ENCODE measurements at places on chromosomes 7 and 10.

DNA sequence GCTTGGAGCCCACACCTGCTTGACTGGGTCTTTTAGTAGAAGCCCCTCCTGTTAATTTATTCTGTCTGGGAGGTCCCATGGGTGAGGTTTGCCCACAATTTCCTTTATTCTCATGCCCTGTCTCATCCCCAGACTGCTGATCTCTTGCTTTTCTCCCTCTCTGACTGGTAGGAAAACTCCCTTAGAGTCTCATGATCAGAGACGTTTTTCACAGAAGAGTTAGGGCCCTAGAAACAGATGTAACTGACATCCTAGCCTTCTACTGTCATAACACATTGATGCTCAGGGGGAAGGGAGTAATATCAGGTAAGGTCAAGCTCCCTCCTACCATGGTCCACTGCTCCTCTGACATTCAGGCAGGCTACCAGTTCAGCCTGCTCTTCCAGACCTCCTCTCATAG lies 43.7 kb upstream of the WASL start:
- no peak for DNase-seq

DNA sequence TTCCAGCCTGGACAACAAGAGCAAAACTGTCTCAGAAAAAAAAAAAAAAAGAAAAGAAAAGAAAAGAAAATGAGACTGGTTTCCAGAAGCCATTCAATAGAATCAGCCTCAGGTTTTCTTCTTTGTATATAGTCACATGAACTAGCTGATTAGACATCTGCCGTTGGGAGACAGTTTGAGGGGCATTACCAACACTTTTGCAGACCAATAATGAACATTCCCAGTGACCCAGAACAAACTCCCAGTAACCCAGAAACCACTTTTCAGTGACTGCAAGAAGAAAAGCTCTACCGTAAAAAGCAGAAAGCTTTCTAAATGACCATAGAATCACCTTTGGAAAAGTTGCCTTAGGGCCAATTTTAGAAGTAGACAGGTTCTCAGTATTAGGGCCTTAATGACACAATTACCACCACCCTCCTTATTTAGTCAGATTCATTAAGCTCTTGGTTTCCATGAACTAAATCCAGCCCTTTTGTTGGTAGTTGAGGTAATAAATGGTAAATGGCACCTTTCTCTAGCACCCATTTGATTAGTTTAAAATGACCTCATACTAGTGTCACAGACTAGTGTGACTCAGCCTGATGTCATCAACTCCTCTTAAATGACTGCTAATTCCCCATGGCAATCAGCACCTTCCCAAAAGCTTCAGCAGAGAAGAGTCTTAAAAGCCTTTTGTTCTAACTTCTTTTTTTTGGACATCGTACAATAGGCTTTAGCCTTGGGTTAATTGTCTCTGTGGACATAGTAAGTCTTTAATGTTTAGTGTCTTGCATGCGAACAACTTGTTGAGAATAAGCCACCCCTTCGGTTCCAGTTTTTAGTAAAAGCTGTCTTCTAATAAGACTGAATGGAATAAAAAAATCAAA lies 33.6 kb upstream of the XRCC2 start:
- no peak for DNase-seq

GRCh38 chr7:46558482-46559193 lies 637.6 kb upstream of the IGFBP3 start:
- DNase-seq, result no peak

GRCh38 chr7:67636348-67637022 lies 639.9 kb downstream of the TYW1 start:
- DNase-seq, result no peak

DNA sequence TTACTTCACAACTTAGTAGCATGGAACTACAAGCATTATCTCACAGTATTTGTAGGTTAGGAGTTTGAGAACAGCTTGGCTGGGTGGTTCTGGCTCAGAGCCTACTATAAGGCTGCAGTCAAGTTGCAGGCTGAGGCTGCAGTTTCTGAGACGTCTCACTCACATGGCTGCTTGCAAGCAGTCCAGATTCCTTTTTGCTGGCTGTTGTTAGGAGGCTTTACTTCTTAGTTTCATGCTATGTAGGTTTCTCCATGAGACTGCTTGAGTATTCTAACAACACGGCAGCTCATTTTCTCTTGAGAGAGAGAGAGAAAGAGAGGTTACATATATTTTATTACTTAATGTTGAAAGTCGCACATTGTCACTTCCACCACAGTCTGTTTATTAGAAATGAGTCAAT lies 1073.9 kb downstream of the NXPH1 start:
- no peak for DNase-seq

DNA sequence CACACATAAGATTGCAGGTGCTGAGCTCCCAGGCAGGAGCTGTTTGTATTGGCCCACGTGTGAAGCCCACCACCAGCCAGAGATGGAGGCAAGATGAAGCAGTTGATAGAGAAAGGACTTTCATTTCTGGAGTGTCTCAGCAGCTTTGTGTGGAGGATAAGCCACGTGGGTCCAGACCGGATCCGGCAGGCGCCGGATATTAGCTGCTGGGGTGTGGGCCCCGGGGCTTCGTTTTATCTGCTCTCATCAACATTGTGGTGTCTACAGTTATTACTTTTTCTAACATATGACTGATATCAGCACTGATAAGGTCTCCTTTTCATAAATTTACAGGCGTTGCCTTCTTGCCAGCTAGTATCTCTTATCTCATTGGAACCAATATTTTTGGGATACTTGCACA lies 25.5 kb downstream of the SLC18A2 start:
- no peak for DNase-seq

GRCh38 chr7:108026647-108027046 lies 23.7 kb upstream of the LAMB1 start:
- DNase-seq, result no peak

GRCh38 chr10:78656417-78657162 lies 412.2 kb upstream of the ZMIZ1 start:
- no peak for DNase-seq

DNA sequence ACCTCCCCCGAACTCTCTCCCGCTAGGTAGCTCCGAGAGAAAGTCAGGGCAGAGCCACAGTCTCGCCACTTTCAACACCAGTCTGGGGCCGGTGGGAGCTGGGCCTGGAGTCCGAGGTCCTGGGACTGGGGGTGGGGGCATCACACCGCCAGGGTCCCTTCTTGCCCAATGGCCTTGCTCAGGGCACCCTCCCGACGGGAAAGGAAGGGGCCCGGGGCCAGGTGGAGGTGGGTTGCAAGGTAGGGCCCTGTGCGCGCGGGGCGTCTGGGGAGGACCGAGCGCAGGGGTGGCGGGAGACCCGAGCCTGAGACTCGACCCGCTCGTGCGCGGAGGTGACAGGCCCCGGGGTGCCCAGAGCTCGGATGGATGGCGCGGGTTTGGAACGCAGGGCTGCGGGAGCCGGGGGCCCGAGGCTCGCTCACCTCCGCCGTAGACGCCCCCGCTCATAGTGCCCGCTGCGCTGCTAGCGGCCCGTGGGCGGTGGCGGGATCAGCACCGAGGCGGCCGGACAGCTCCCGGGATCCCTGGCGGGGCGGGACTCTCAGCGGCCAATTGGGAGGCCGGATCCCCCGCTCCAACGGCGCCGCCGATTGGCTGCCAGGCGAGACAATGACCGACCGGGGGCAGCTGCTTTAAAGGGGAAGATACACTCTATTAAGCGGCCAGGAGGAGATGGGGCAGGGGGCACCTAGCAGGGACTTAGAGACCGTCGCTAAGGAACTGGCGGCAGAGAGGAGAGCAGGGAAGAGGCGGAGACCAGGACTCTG lies at the start of gene ACTL6B:
TSS of gene ACTL6B (minus strand) at position 541 of the 767 bp plus-strand sequence. CDS start at position 447, 94 bp downstream.
- DNase-seq, result no peak

GRCh38 chr10:12595936-12596576 lies 246.7 kb downstream of the CAMK1D start:
- no peak for DNase-seq

GRCh38 chr7:127690806-127691205 lies 38.8 kb downstream of the SND1 start:
- DNase-seq, result no peak

GRCh38 chr10:110357252-110357780 lies 52.6 kb upstream of the SMNDC1 start:
- DNase-seq, result no peak

GRCh38 chr7:78967046-78967445 lies 486.4 kb downstream of the MAGI2 start:
- no peak for DNase-seq

DNA sequence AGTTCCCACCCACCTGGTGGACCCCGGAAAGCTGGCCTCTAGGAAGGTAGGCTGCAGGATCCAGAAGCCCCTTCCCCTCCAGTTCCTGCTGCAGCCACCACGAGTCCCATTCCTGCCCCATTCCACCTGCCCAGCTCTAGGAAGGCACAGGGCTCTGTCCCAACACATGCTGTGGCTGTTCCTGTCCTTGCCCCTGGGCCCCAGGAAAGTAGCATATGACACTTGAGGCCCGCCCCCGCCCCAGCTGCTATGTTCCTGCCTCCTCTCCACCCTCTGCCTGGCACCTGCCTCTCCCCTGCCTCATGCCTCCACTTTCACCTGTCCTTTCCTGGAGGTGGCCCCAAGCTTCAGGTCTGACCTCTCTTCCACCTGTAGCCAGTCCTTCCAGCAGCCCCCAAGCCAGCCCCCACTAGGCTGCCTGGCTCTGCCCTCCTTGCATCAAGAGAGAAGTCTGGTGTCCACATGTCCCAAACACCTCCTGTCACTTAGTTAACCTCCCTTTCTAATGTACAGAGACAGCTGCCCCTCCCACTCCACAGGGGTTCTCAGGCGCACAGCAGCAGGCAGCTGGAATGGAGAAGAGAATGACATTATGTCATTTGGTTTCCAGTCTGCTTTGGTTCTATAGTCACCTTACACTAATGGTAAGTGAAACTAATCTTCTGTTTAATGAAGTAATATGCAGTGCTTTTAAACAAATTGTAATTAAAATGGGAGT lies 22.7 kb downstream of the YKT6 start:
- no peak for DNase-seq

- DNase-seq, result no peak
Measured at GRCh38 chr10:63547628-63548360, 26.6 kb downstream of the REEP3 start.

- DNase-seq, result no peak
Measured at GRCh38 chr10:103696411-103697145, 158.8 kb downstream of the SH3PXD2A start.

DNA sequence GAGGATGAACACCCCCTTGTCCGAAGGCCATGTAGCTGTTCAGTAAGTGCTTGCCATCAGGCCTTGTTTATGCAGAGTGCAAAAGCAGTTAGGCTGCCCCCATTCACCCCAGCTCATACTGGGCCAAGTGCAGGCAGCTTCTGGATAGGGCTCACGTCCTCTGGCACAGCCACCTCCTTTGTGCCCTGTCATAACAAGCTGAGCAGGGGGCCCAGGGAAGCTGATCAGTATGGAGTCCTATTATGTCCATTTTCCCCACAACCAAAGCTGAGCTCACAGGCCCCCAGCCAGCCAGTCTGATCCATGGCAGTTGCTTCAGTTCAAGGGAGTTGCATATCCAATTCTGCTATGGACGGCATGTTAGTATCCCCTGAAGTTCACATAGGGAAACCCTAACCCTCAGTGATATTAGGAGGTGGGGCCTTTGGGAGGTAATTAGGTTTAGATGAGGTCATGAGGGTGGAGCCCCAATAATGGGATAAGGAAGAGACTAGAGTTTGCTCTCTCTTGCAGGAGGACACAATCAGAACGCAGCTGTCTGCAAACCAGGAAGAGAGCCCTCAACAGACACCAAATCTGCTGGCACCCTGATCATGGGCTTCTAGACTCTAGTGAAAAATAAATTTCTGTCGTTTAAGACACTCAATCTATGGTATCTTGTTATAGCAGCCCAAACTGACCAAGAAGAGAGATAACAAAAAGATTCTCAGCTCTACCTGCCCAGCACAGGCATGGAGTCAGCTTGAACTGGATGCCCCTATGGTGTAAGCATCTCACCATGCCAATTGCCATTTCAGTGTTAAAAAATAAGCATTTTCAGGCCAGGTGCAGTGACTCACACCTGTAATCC lies 155.9 kb downstream of the FGFR2 start:
- DNase-seq, result no peak

- no peak for DNase-seq
Measured at GRCh38 chr10:75450075-75450445, 18.6 kb downstream of the LRMDA start.

GRCh38 chr10:8245131-8245813 lies 190.8 kb downstream of the GATA3 start:
- DNase-seq, result no peak

DNA sequence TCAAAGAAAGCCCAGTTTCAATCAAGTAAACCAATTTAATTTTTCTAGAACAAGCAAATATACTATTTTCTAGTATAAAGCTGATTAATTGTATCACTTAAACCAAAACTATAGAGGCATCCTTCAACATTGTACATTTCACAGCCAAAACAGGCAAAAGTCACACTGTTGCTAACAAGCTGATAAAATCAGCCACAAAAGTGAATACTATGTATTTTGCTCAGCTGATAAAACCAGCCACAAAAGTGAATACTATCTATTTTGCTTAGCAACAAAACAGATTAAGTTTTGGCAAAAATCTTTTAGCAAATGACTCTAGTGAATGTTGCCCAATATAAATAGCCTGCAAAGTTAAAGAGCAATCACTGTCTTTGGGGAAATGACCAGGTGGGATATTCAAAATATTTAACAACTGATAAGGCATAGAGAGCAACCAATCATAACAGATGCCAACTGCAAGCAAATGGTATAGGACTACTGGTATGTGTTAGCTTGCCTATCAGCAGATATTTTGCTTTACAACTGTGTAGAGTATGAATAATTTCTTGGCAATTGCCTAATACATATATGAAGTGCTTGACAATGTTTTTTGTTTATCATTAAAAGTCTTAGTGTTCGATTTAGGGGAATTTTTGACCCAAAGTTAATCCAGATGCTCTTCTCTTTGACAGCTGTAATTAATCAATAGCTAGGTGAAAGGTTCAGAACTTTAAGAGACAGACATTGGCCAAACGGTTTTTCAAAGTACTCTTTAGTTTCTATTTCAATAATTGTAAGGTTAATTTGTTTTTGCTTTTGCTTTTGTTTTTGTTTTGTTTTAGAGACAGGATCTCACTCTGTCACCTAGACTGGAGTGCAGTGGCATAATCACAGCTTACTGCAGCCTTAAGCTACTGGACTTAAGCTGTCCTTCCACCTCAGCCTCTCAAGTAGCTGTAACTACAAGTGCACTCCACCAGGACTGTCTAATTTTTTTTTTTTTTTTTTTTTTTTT lies 44.4 kb upstream of the SP4 start:
- no peak for DNase-seq

DNA sequence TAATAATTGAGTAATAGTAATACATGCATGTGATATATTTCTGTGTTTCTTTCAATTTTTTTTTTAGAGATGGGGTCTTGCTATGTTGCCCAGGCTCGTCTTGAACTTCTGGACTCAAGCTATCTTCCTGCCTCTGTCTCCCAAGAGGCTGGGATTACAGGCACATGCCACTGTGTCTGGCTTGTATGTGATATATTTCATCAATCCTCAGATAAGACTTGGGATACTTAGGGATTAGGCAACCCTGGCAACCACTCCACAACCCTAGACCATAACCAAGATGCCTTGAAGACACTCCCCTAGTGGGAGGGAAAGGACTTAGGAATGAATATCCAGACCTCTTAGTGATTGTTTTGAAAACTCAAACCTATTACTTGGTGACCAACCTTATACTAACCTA lies 154.8 kb downstream of the CCDC3 start:
- no peak for DNase-seq

All from LNCaP clone FGC (cell line).